ENCODE measurements at places on chromosomes 16 and 17.
A peak's percentile ranks its signal among the peaks of the same experiment; 100 is the strongest.

DNA sequence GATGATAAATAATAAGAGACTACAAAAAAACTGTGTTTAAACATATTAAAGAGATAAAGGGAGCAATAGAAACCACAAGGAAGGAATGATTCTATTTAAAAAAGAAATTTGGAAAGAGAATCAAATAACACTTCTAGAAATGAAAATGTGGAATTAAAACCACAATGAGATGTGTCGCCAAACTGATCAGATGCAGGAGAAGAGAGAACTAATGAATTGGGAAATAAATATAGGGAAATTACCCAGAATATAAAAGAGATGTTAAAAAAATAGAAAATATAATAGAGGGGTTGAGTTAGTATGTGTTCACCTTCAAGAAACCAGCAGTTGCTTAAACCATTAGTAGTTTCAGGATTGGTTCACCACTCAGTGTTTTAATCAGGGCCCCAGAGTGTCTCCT is 48.7 kb upstream of the ADORA2B start:
- DNase-seq, result no peak

DNA sequence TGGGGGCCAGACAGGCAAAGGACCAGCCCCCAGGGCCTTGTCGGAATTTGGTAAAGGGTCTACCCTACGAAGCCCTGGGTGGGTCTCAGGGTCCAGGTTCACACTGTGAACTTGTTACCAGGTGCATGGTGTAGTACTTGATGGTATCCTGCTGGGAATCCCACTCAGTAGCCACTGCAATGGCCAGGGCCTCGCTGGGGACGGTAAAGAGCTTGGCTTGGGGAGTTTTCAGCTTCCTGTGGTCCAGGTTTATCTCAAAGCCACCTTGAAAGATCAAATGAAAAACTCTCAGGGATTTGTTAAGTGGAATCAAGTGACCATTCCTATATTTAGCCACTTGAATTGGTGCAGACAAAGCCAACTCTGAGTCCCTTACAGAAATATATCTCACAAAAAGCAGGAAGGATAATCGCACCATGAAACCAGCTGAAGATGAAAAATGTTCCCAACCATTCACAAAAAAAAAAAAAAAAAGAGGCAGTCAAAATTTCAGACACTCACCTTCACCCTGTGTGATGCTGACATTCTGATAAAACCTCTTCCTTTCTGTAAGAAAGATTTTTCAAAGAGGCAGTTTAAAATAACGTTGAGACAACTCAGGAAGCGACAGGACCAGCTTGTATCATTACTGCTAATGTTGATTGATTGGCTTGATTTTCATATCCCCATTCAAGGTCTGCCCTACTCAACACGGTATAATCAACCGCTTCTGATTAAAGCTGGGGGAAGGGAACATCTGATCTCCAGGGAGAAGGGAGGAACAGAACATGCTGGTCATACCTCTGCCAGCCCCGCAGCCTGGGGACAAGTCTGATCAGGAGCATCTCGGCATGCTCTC is 10.6 kb downstream of the ATPAF2 start:
- no peak for DNase-seq

DNA sequence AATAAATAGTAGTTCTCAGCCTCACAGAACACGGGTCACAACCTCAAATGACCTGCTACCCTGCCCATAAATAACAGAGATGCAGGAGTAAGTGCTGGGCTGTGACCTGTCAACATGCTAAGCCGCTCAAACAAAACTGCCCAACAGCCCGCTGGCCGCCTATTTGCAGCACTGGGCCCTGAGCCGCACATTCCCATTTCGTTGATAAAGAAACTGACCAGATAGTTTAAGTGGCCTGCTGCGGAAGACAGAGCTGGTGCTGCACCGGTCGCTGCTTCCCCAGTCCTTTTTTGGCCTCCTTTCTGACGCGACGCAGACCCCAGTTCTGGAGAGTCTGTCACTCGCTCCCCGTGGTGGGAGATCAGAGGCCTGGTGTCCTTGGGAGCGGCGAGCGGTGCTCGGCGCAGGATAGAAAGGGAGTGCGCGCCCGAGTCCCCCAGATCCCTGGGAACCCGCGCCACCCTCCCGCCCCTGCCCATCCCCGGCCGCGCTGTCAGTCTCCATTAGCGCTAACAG is 349 bp upstream of the SLC6A2 start:
- DNase-seq, result peak; percentile 46

- DNase-seq, result no peak
These were observed 75.7 kb upstream of the TNRC6A start for GRCh38 chr16:24653725-24654124.

Data from right forelimb (tissue), 1 donor.